ENCODE measurements at places on chromosomes 4 and X.

- no peak for DNase-seq
These were observed 283.5 kb downstream of the EVC2 start for GRCh38 chr4:5424901-5425300.

GRCh38 chr4:65071564-65071963 lies 598.7 kb downstream of the EPHA5 start:
- no peak for DNase-seq

DNA sequence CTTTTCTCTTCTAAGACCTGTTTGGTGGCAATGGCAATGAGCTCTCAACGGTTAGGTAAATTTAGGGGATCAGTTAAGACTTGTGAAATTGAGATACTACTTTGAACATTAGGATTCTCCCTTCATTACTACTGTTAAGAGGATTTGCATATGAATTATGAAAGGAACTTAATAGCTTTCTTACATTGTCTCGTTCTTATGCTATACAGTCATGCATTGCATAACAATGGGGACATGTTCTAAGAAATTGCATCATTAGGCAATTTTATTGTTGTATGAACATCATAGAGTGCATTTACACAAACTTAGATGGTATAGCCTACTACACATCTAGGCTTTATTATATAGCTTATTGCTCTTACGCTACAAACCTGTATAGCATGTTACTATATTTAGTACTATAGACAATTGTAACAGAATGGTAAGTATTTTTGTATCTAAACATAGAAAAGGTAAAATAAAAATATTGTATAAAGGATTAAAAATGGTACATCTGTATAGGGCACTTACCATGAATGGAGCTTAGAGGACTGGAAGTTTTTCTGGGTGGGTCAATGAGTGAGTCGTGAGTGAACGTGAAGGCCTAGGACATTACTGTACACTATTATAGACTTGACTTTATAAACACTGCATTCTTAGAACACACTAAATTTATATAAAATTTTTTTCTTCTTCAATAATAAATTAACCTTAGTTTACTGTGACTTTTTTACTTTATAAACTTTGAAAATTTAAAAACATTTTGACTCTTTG lies 62.5 kb downstream of the PAQR3 start:
- DNase-seq: no peak

GRCh38 chr4:165834116-165834515 lies 38.9 kb upstream of the TLL1 start:
- no peak for DNase-seq

GRCh38 chrX:49999087-49999486 lies 76.7 kb downstream of the CLCN5 start:
- DNase-seq: no peak

DNA sequence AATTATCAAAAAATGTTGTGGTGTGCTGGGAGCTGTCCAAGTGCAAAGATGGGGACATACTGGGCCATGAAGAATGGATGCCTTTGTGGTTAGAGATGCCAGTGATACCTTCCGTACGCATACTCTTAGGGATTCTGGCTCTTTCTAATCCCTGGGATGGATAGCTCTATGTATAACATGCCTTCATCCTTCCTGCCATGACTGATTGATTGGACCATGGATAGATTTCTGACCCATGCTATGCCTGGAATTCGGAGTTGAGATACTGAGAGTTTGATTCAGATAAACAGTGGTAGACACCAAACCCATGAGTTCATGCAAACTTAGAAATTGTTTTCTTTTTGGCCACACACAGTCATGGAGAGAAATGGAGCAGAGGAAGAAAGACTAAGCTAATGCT lies 147.2 kb upstream of the WDFY3 start:
- no peak for DNase-seq

- no peak for DNase-seq
These were observed 26.1 kb upstream of the FAT1 start for GRCh38 chr4:186749611-186750281.

- peak; percentile 35 for DNase-seq
These were observed 42.9 kb upstream of the HS3ST1 start for GRCh38 chr4:11471618-11472017.

GRCh38 chrX:96244955-96245354 lies 439.7 kb upstream of the DIAPH2 start:
- no peak for DNase-seq

GRCh38 chrX:10089378-10089795 lies 67.4 kb upstream of the CLCN4 start:
- DNase-seq: no peak

DNA sequence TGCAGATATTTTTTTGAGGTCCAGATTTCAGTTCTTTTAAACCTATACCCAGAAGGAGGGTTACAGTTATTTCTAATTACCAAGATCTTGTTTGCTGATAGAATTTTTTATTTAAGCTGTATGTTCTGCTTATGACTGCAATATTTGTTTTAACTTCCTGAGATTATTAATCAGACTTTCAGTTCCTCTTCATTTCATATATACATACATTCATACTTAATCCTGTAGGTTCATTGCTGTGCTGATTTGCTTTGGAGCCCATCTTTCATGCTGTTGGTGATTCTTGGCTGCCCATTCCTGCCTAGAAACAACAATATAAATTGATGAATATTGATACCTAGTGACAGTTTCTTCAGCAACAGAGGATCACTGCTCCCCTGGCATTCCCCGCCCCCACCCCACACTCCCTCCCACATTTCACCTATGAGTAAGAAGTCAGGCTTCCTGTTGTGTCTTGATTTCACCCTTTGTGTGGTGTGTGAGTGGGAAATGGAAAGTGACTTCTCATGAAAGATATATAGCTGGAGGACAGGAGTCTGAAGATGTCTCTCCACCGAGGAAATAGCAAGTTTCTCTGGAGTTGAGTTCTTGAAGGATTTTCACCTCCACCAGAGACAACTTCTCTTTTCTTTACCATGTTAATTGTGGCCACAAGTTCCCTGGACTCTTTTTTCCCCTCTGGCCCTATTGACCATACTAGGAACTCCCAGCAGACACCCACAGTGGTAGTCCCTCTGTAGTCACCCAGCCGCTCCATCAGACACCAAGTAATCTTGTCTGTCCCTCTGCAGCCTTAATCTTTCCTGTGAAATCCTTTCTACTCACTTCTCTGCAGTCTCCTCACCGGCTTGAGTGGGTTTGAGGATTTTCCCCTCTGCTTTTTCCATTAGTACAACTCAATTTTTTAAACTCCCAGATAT lies 118.4 kb downstream of the ASB9 start:
- no peak for DNase-seq

DNA sequence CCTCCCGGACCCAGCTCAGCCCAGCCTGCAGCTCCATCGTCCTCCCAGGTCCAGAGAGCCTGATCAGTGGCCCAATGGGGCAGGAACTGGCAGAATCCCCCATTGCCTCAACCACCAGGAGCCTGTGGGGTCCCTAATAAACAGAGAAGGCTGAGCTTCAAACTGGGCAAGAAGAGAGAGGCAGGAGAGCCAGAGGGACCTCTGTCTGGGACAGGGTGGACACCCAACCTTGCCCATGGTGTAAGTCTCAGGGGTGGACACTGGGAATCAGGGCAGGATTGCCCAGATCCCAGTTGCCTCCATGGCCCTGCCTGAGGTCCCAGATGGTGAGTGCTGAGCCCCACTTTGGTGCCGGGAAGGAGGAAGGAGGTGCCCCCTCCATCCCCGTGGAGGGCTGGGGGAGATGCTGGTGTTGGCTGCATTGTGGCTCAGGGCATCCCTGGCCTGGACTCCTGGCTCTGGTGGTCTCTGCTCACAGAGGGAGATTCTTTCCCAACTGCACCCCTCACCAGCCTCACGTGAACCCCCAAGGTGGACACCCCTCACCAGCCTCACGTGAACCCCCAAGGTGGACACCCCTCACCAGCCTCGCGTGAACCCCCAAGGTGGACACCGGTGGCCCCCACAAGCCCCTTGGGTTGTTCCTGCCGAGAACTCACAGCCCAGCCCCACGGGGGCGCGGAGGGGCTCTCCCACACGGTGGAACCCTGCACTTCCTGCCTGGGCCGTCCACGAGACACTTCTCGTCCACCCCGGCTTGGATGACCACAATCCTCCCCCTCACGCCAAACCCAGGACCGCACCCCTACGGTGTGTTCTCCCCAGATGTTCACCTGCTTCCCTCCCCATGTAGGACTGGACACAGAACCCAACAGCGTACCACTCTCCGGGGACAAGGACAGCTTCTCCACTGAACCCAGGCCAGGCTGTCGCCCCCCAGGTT lies 5.4 kb downstream of the CPLX1 start:
- no peak for DNase-seq

DNA sequence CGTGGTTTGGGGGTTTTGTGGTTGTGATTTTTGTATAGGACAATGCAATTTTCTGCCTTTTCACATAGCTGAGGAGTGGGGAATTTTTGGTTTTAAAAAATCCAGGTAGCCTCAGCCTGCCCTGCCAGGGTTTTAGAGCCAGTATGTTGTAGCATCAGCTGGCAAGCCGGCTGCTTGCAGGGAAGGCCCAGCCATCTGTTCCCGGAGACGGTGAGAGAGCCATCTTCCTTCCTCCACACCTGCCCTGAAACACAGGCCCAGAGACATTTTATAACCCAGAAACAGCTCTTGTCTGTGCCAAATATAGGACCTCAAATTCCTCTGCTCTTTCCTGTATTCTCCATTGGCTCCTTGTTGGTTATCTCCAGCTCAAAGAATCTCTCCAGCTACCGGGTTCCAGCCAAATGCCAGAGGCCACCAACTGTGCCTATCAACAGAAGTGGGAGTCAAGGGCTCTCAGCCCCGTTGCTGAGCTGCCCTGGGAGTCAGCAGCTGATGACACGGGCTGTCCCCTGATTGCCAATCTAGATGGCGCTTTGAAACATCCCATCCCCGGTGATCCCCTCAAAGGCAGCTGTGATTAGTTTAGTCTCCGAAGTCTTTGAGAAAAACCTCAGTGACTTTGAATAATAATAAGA lies 595.2 kb downstream of the MID1IP1 start:
- DNase-seq: no peak

- DNase-seq: no peak
These were observed 28.4 kb downstream of the GAGE1 start for GRCh38 chrX:49627086-49627777.

DNA sequence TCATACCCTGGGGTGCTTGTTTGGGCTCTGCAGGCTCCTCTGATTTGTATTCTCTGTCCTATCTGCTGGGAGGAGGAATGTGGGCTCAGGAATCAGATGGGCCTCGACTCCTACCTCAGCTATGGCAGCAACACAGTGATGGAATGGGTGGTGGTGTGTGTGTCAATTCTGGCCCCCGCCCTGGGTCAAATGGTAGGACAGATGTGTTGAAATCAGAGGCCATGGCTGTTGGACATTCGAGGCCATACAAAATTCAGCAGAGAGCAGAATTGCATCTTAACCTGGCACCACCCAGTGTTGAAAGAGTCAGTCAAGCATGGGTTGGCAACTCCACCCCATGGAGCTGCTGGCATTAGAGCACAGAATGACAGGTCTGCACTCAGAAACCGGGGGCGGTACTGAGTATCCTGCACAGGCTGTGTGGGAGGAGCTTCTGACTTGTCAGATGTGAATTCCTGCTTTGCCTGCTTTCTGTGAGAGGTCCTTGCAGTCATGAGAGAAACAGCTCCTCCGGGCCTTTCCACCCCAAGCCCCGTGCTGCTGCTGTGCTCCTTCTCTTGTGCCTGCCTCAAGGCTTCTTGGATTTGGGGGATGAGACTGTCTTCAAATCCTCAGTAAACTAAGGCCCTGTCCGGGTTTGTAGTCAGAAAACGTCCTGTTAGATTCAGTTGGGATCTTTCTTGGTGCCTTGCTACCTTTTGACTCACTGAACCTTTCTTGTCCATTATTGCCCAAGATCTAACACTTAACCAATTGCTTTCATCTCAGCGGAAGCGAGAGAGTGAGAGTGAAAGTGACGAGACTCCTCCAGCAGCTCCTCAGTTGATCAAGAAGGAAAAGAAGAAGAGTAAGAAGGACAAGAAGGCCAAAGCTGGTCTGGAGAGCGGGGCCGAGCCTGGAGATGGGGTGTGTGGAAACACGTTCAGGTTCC lies 13.0 kb downstream of the DKC1 start:
- DNase-seq: no peak

GRCh38 chr4:181684310-181684709 lies 558.9 kb upstream of the TENM3 start:
- no peak for DNase-seq

DNA sequence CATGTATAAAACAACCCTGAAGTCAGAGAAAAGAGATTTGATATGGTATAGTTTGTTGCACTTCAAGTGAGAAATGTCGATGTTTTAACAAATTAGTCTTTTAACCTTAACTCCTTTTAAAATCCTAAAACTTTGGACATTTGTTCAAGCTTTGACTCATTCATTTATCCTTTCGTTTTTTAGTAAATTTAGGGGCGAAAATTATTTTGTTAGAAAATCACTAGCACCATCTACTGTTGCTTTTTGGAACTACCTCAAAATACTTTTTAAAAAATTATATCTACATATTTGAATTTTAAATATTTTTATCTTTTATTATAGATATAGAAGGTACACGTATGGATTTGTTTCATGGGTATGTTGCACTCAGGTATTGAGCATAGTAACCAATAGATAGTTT lies 165.1 kb upstream of the POF1B start:
- no peak for DNase-seq

GRCh38 chr4:25540734-25541133 lies 114.9 kb upstream of the SLC34A2 start:
- no peak for DNase-seq

All from colonic mucosa (tissue), 4 donors.